Dorsolateral prefrontal cortex (tissue), 122 donors: ENCODE measurements at places on chromosomes 13 and 19.

DNA sequence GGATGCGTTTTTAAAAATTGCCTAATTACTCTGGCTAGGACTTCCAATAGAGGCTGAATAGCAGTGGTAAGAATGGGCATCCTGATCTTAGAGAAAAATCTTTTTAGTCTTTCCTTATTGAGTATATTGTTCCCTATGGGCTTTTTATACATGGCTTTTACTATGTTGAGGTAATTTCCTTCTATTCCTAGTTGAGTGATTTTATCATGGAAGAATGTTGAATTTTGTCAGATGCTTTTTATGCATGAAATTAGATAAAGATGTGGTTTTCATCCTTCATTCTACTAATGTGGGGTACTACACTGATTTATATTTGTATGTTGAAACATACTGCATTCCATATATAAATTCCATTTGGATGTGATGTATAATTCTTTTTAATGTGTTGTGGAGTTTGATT lies 2673.8 kb downstream of the PCDH9 start:
- DNase-seq, result no peak

- no peak for DNase-seq
Measured at GRCh38 chr19:271856-272255, 19.3 kb downstream of the PLPP2 start.

GRCh38 chr13:28071424-28071823 lies 29.0 kb downstream of the FLT3 start:
- no peak for DNase-seq

DNA sequence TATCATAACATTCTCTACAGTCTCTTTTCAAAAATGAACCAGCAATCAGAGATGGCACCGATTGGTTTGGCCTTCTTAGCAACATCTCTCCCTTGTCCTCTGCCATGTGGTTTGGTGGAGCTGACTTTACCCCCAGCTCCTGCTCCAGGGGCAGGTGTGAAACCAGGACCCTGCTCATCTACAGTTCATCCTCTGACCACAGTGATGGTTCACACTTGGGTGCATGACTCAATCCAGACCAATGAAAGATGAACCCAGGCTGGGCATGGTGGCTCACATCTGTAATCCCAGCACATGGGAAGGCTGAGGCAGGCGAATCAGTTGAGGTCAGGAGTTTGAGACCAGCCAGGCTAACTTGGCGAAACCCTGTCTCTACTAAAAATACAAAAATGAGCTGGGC lies 33.6 kb upstream of the FFAR2 start:
- no peak for DNase-seq

GRCh38 chr13:26062853-26063444 lies 11.1 kb upstream of the SHISA2 start:
- DNase-seq, result peak; percentile 69

- DNase-seq, result no peak
Measured at GRCh38 chr13:25109341-25109740, 13.4 kb downstream of the PABPC3 start.

GRCh38 chr13:113655346-113656002 lies 2.5 kb downstream of the ATP4B start:
- DNase-seq, result peak; percentile 20

GRCh38 chr19:4811328-4812131 lies 20.0 kb downstream of the TICAM1 start:
- peak; percentile 76 for DNase-seq

DNA sequence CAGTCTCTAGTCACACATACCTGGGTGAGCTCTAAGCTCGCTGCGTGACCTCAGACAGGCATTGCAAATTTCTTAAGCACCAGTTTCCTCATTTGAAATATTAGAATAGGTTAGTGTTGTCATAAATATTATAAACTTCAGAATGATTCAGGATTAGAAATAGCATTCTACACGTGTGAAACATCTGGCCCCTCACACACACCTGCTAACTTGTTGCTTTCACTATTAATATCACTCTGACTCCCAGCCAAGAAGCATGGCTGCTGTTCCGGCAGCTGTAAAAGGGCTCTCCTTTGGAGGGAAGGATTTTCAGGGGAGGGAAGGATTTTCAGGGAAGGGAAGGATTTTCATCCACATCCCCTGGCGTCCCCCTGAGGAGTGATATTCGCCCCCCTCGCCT lies 161.3 kb upstream of the GPR12 start:
- DNase-seq, result no peak

- DNase-seq, result no peak
Measured at GRCh38 chr13:50376895-50377575, 361.8 kb downstream of the KCNRG start.

GRCh38 chr13:106772006-106772601 lies 204.2 kb upstream of the ARGLU1 start:
- DNase-seq, result no peak

DNA sequence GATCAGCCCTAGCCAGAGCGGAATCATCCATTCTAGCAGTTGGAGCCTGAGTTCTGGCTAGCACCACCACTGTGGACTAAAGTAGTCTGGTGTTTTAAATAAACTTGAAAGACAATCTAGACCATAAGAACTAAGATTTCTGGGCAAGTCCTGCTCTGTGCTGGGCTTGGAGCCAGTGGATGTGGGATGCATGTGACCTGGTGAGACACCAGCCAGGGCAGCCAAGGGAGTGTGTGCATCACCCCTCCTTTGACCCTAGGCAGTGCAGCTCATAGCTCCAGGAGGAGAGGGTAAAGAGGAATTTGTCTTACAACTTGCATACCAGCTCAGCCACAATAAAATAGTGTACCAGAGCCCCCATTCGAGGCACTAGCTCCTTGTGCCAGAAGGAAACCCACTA lies 21.0 kb downstream of the ITGBL1 start:
- DNase-seq, result no peak

DNA sequence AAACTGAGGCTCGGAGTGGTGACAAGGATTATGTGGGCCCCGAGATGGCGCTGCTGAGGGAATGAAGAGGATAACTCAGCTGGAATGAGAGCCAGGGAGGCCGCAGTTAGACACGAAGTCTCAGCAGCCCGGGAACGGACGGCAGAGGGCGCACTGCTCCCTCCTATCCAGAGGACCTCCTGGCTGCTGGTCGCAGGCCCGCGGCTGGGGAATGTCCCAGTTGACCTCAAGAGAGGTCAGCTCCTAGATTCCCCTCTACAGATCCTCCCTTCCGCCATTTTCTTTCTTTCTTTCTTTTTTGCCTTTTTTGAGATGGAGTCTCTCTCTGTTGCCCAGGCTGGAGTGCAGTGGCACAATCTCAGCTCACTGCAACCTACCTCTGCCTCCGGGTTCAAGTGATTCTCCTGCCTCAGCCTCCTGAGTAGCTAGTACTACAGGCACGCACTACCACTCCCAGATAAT lies 24.1 kb upstream of the ASPDH start:
- peak; percentile 90 for DNase-seq

DNA sequence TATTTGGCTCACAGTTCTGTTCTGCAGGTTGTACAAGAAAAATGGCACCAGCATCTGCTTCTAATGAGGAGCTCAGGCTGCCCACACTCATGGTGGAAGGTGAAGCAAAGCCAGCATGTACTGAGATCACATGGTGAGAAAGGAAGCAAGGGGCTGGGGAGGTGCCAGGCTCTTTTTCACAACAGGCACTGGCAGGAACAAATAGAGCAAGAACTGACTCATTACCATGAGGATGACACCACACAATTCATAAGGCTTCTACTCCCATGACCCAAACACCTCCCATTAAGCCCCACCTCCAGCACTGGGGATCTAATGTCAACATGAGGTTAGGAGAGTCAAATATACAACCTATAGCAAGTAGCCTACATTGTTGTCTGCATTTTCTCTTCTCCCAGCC lies 522.6 kb downstream of the RFC3 start:
- no peak for DNase-seq

DNA sequence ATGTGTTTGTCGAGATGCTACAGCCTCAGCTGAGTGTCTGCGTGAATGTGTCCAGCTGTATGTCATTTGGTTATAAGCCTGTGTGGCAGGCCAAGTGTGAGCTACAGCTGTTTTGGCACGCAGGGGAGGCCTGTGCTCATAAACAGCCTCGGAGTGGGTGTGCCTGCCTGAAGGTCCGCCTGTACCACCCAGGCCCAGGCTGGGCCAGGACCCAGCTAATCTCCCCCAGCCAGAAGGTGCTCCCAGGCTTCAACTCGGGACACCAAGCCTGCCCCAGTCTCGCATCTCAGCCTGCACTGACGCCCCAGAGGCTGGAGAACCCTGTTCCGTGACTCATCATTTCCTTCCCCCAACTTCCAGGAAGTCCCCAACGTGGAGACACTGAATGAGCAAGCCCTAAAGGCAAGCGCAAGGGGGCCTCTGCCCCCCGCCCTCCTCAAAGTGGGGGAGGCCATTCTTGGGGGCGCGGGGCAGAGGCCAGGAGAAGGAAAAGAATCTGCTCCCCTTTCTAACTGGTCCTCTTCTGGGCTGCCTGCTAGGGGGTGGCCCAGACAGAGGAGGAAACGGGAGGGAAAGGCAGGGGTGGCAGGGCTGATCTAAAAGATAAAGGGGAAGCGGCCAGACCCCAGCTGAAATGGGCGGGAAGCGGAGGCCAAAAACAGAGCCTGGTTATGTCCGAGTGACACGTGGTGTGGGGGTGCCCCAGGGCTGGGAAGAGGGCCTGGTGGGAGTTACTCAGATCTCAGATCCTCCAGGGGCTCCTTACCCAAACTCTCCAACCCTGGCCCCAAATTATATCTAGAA lies 2.0 kb downstream of the SLC1A5 start:
- DNase-seq, result peak; percentile 16

GRCh38 chr13:34076943-34077703 lies 259.2 kb downstream of the RFC3 start:
- DNase-seq, result no peak

GRCh38 chr13:39484506-39485313 lies 118.3 kb downstream of the LHFPL6 start:
- no peak for DNase-seq

GRCh38 chr19:39126312-39127187 lies 964 bp downstream of the PAK4 start:
- no peak for DNase-seq
